ENCODE measurements at places on chromosomes 2 and 18.

- no peak for DNase-seq
Observed at GRCh38 chr18:49976795-49977560, 163.6 kb upstream of the ACAA2 start.

GRCh38 chr2:42256505-42256904, 87.4 kb downstream of the EML4 start:
- DNase-seq: no peak

GRCh38 chr2:206452242-206452641, 8.9 kb downstream of the ADAM23 start:
- no peak for DNase-seq

DNA sequence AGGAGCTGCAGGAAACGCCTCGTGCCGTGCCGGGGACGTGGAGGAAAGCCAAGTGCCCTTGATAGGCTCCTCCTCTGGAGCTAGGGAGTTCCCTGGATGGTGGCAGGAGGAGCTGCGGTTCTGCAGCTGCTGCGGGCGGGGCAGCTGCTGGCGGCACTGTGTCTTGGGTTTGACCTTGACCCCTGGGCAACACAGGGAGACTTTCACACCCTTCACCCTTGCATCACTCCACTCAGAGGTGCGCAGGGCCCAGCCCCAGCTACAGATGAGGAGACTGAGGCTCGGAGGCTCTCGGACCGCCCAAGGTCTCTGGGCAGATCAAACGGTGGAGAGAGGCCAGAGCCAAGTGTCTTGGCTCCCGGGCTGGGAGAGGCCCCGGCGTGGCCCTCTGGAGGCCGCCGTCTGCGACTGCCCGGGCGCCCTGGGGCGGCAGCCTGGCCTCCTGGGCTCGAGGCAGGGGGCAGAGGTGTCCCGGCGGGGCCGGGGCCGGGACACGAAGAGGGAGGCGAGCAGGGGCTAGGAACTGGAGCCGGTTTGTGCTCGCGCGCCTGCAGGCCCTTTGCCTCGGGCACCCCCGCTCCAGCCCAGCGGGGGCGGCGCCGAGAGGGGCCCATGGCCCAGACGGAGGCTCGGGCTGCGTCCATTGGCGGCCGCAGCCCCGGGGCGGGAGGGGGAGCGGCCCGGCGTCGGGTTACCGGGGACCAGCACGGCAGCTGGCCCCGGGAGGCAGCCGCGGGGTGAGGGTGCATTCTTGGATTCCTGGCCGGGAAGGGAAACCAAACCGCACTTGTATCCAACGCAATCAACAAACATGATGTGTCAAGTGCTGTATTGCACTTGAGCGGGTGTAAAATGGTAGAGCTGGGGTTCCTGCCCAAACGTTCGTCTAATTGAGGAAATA, 129.6 kb upstream of the SLC1A4 start:
- no peak for DNase-seq

DNA sequence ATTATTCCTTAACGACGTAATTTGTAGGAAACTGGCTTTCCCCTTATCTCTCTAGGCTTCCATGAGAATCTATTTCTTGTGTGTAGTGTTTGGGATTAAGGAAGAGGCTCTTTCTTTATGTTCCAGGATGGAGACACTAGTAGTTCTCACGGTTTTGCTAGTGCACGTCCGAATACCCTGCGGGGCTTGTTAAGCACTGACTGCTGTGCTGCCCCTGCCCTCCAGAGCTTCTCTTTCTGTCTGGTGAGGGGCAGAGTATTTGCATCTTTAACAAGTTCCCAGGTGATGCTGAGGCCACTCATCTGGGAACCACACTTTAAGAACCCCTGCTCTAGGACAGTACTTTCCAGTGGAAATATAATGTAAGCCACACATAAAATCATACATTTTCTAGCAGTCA, 76.4 kb downstream of the SPATS2L start:
- DNase-seq: no peak
